ENCODE measurements at places on chromosomes 11 and 22.

DNA sequence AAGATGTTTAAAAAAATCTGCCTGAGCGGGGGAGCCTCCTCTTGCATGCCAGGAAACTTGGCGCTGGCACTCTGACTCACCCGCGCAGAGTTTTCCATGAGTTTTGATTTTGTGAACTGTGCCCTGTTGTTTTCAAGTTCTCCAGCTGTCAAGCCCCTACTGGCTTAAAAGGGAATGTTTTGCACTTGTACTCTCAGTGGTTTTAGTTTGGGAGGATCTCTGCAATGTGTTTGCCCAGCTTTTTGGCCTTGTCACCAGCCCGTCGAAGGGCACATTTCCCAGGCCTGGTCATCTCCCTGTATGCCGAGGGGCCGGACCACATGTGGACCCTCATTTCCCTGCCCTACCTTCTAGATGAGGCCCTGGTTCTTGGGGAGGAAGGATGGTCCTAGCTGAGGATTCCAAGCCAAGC is 12.2 kb downstream of the MRGPRF start:
- DNase-seq, result no peak

DNA sequence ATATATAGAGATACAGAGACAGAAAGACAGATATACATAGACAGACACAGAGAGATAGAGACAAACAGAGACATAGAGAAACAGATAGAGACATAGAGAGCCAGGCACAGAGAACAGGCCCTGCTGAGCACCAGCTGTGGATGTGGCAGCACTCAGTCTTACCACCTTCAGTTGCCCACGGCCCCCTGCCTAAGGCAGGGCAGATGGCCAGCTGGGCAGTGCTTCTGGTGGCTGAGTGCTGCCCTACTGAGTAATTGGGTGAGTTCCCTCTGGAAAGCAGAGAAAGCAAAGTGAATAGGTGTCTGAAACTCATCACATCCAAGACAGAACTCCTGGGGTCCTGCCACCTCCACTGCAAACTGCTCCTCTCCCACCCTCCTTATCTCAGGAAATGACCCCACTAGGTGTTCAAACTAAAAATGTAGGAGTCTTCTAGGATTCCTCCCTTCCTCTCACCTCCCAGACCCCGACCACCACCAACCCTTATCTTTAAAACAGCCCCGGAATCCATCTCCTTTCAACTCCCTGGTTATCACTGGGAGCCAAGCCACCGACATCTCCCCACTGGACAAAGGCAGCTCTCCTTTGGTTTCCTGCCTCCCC is 27.2 kb downstream of the SYN3 start:
- DNase-seq, result no peak

- DNase-seq, result no peak
Observed at GRCh38 chr11:83493917-83494316, 207.8 kb upstream of the CCDC90B start.

DNA sequence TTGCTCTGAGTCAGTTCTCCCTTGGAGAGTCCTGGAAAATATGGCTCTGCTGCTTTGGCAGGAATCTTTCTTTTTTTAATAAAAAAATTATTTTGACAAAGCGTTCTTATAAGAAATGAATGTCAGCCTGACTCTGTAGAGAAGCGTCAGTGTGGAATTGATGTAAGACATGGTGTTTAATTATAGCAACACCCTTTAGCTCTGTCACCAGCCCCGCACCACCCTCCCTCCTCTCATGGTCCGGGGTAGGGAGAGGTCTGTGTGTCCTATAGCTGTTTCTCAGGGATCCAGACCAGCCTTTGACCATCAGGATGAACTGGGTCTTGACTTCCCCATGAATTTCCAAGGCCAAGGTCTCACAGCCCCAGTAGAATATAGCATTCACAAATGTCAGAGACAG is 120.6 kb downstream of the CHST1 start:
- DNase-seq, result no peak

DNA sequence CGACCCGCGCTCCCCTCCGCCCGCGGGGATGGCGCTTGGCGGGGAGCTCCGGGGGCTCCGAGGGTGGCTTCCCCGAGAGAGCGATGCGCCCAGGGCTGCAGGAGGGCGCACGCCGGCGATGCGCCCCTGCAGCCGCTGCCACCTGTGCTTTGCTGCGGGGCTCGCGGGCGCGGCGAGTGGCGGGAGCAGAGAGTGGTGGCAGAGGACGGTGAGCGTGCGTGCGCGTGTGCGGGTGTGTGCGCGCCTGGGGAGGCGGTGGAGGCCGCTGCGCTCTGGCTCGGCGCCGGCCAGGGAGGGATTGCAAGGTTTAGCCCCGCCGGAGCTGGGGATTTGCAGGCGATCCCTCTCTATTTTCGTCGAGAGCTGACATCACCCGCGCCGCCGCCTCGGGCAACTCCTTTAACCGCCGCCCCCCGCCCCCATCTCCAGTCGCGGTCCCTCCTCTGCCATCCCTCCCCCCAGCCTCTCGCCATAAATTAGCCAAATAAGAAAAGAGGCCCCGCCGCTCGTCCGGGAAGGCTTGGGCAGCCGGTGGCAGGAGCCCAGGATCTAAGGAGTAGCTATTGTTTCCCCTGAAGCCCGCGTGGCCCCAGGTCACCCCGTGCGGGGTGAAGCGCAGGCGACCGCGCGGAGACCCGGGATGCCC is at the start of gene SLC1A2:
SLC1A2 (minus strand) TSS at position 375 of the 646 bp plus-strand sequence. CDS start 592 bp downstream, outside the sequence.
- no peak for DNase-seq

DNA sequence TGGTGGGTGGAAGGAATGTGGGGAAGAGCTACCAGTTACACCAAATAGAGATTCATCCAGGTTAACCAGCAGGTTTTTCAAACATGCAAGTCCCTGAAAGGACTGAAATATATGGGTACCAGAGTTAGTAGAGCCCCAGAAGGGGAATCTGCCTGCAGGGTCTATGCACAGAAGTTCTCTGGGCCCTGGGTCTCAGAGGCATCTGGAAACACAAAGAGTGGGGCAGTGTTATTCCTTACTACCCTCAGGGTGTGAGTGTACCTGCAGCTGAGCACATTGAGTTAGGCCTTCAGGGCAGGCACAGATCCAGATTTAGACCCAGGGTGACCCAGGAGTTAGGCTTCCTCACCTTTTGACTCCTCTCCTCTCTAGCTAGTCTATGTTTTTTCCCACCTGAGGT is 43.9 kb upstream of the SWAP70 start:
- no peak for DNase-seq

- no peak for DNase-seq
Observed at GRCh38 chr11:23455321-23455891, 595.1 kb upstream of the CCDC179 start.

Data from erythroblast (primary cell).